Inflammatory macrophage treated with lipopolysaccharide for 4 hours (primary cell): ENCODE measurements at places on chromosomes 5 and 9.

- no peak for DNase-seq
Observed at GRCh38 chr9:37363124-37363523, 59.4 kb upstream of the GRHPR start.

DNA sequence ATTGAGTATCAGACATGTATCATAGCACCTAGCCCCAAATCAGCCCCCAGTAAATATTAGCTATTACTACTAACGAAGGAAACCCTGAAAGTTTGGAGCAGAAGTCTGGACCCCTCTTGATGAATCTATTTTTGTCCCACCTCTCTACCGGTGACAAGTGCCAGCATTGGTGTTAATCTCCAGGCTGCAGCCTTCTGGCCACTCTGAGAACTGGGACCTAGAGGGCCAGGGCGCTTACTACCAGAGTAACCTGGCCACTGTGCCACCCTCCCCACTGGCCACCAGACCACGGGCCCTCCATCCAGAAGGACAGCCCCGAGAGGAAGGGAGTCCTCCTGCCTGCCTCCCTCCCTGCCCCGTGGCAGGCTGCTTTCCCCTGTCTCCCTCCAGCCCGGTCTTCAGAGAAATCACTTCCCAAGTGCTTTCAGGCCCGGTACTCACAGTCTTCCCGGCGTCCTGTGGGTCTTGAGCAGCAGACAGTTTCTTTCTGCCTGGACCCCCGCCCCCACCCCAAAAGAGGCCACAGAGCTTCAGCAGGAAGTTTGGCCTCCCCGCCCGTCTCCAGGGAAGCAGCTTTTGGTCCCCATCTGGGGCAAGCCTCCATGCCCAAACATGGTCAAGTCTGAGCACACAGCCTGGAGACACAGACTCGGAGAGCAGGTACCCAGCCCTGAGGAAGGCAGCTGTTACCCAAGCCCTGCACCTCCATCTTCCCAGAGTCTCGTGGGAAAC is at the start of gene KCNMB1:
TSS of gene KCNMB1 (minus strand) at position 550 of the 732 bp plus-strand sequence. CDS start 3,920 bp downstream, outside the sequence.
- no peak for DNase-seq

DNA sequence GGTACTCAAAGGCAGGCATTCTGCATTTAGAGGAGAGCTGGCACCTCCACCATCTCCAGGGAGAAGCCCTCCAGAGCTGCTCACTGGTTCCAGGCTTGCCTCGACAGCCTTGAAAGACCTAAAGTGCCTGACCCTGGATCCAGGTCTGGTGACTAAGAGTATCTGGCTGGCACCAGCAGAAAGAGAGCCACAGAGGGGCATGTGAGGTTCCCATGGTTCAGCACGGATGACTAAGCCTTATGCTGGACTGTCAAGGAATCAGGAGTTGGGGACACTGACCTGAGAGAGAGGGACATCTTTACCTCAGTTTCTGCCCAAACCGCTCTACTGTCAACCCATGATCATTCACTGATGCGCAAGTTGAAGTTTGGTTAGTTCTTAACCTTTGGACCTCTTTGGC is 3.0 kb downstream of the ACTL7A start:
- no peak for DNase-seq

DNA sequence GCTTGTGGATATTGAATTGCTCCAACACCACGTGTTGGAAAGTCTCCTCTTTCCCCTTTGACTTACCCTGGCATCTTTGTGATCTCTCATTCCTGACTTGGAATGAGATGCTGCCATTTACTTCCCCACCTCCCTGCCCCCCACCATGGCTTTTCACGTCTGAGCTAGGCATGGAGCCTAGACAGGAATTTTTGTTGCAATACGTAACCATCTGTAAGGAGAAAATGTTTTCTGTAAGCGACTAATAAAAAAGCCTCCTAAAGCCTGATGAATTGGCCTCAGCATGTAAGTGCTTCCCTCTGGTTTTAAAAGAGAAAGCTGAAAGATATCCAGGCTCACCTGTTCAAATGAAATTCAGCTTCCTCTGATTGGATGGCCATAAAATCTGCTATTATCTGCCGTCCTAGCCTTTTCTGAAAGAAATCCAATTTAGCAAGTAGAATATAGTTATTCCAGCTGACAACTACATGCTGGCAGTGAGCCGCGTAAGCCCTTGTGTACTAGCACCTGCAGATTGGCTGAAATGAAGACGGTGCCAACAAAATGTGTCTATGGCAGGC is 200.1 kb downstream of the NSG2 start:
- DNase-seq = no peak

GRCh38 chr9:127805620-127806019 is 2.9 kb downstream of the FPGS start:
- peak; percentile 37 for DNase-seq

- DNase-seq = no peak
Observed at GRCh38 chr9:129072171-129072570, 8.7 kb upstream of the DOLPP1 start.

DNA sequence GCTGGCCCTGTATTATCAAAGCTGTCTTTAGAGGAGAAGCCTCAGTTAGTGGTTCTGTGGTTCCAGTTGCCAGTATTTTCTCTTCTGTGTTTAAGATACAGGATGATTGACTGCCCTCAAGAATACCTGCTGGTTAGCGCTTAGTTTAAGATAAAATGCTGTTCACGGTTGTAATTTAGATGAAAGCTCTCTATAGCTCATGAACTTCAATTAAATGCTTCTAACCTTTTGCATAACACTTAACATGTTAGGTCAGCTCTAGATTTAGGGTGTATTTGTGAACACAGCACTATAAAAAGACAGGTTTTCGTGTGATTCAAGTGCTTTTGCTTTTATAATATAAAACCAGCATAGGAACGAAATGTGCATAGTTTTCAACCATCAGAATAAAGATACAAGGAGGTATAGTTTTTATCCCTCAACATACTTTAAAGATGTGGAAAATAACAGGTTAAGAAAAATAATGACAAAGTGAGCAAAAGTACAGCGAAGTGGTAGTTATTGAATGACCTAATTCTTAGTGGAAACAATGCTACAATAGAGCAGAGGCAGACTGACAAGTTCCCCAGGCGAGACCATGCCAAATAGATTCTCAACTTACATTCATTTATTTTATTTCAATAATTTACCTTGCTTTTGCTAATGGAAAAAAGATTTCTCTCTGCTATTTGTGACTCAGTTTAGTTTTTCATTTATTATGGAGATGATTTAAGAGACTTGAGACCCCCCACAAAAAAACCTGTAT is 602.6 kb upstream of the DMAC1 start:
- DNase-seq = no peak

DNA sequence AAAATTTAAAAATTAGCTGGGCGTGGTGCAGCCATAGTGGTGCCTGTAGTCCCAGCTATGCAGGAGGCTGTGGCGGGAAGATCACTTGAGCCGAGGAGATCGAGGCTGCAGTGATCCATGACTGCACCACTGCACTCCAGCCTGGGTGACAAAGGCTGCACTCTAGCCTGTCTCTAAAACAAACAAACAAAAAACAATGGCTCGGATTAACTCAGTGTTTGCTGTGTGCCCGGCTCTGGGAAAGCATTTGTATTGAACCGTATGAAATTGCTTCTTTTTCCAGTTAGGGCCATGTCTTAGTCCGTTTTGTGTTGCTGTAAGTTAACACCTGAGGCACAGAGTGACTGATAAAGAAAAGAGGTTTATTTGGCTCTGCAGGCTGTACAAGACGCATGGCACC is 62.6 kb downstream of the CFAP77 start:
- no peak for DNase-seq

- DNase-seq = peak; percentile 90
Observed at GRCh38 chr9:89659891-89660685, 55.3 kb downstream of the GADD45G start.

DNA sequence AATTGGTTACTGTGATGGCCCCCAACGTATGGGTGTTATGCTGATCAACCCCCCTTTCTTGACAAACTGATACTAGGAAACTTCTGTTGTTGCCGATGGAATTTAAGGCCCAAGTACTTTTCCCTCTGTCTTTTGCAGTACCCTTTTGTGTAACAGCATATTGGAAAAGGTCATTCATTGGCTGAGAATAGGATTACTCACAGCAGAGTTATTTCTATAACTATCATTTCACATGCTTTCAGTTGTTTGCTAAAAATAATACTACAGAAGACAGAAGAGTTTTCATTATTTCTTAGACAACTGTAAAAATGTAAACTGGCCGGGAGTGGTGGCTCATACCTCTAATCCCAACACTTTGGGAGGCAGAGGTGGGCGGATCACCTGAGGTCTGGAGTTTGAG is 329.5 kb downstream of the KIAA0825 start:
- no peak for DNase-seq

GRCh38 chr9:19442240-19442639 is 33.4 kb downstream of the ACER2 start:
- DNase-seq = no peak

- DNase-seq = peak; percentile 93
Observed at GRCh38 chr5:40356248-40356647, 323.5 kb upstream of the PTGER4 start.

DNA sequence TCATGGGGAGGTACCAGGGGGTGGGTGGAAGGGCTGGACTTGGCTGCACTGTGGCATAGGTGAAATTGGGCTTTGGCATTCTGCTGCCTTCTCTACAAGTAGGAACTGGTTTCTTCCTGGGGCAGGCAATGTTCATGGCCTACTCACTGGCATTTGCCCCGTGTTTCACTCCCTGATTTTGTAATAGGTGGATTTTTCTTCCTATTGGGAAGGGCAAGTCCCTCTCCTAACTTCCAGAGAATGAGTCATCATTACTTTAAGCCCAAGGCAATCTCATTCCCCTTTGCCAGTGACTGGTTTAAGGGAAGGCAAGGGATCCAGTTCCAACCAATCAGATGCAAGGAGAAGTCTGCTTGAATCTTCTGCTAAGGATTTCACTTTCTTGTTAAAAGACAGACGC is 67.9 kb upstream of the ANKRD55 start:
- no peak for DNase-seq

DNA sequence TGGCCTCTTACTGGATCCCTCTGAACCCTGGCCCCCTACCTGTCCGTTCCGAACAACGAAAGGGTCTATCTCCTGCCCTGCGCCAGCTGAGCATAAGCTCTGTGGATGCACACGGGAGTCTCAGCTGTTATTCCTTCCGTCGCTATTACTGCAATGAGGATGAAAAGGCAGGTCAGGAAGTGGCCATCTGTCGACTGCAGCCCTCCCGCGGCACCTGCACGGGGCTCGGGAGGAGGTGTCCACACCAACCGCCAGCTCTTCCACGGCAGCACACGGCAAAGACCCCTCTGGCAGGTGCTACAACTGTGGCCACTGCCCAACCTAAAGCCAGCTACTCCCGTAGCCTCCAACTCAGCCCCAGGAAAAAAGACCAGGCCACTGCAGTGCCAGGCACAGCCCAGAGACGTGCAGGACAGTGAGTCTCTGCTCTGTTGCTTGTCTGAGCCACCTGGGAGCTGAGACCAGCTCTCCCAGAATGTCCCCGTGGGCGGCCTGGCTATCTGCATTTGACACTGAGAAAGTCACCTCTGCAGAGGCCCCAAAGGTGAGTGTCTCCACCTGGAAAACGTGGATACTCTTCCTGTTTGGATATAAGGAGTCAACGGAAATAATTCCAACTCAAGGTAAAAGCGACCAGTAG is 19.1 kb downstream of the CAMSAP1 start:
- DNase-seq = no peak

- DNase-seq = no peak
Observed at GRCh38 chr9:33913541-33913940, 96.6 kb downstream of the UBE2R2 start.

GRCh38 chr5:131296213-131296672 is 32.4 kb downstream of the CDC42SE2 start:
- DNase-seq = no peak

- DNase-seq = no peak
Observed at GRCh38 chr5:163459462-163459818, 462 bp downstream of the NUDCD2 start.

DNA sequence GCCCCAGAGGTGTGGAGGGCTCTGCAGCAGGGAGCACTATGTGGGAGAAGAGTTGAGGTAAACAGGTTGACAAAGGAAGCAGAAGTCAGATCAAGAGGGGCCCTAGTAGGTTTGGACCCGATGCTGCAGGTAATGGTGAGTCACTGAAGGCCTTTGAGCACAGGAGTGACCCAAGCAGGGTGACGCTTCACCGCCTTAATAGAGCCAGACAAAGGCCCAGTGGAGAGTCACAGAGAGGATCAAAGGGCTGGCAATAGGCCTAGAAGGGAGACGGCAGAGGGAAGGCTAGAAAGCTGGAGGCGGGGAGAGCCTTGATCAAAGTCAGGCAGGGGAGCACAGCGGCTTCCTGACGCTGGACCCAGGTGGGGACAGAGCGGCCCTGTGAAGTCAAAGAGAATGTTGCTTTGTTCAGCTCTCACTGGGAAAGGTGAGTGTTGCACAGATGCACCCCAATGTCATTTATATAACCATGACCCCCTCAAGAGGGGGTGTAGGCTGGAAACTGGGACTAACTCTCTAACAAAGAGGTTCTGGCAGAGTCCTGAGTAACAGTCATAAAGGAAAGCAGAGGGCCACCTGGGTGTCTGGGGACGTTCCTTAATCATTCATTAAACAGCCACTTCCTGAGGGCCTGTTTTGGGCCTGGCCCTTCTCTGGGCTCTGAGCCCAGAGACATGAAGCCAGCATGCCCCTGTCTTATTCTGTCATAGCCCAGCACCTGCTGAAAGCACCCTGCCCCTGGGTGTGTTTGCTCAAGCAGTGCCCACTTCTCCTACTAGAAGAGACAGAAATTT is 9.8 kb upstream of the CPLX2 start:
- DNase-seq = no peak

DNA sequence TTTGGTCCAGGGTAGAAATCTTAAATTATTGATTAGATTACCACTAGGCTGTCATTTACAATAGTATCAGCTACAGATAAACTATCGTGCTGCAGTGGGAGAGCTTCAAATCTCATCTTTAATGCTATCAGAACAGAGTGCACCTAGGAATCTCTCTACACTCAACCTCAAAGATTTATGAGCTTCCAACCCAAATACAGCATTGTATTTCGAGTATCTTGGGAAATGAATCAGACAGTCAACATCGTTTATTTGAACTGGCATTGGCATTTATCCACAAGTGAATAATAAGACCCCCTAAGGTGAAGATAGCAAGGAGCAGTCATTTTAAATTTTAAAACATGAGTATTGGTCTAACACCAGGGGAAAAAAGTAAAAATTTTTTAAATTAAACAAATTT is 1203.2 kb downstream of the CDH12 start:
- no peak for DNase-seq

- DNase-seq = no peak
Observed at GRCh38 chr5:35810601-35811000, 46.1 kb upstream of the IL7R start.

GRCh38 chr9:126326228-126327005 is at the start of gene MVB12B:
Gene MVB12B (plus strand): TSS chr9:126326829. CDS start chr9:126326930, 101 bp downstream.
- peak; percentile 58 for DNase-seq
